ENCODE measurements at places on chromosomes 13 and 19. TPM values are rescaled to one million over a fixed set of nuclear protein-coding genes. Genes with fewer than 3 reads are reported as not detected.

The OR4F17 gene
- total RNA-seq = not detected

The SULT2A1 gene
- total RNA-seq = not detected

The ZNF177 gene
- 1.7 TPM for total RNA-seq

The PLA2G4C gene
- 33.7 TPM for total RNA-seq

The PRSS57 gene
- not detected for total RNA-seq

The RASIP1 gene
- total RNA-seq = 68.2 TPM

The ZNF8 gene
- 3.6 TPM for total RNA-seq

The TBXA2R gene
- total RNA-seq = 0.30 TPM

The NLRP11 gene
- not detected for total RNA-seq

The KLK2 gene
- not detected for total RNA-seq
